Mammary microvascular endothelial cell (primary cell): ENCODE measurements at places on chromosomes 12 and 14. TPM values are rescaled to one million over a fixed set of nuclear protein-coding genes. Genes with fewer than 3 reads are reported as not detected.

Gene PRR13
- total RNA-seq = 76.1 and 115 TPM in 2 replicates

Gene CLEC6A
- not detected in 2 replicates for total RNA-seq

Gene KCNC2
- total RNA-seq = not detected in 2 replicates

Gene C12orf75
- 81.4 and 89.5 TPM in 2 replicates for total RNA-seq

Gene AMDHD1
- total RNA-seq = not detected in 2 replicates

Gene OTOGL
- total RNA-seq = 0.10 and 0.27 TPM in 2 replicates

Gene TMEM132C
- not detected in 2 replicates for total RNA-seq

Gene LTB4R2
- total RNA-seq = 3.9 and 5.0 TPM in 2 replicates
